CD4-positive, alpha-beta T cell treated with Interleukin-6 for 4 hours (primary cell): ENCODE measurements at places on chromosomes 7 and 10.

GRCh38 chr7:30378275-30378674 is 93.9 kb downstream of the ZNRF2 start:
- DNase-seq = no peak

- no peak for DNase-seq
Observed at GRCh38 chr7:83921941-83922607, 272.5 kb downstream of the SEMA3A start.

DNA sequence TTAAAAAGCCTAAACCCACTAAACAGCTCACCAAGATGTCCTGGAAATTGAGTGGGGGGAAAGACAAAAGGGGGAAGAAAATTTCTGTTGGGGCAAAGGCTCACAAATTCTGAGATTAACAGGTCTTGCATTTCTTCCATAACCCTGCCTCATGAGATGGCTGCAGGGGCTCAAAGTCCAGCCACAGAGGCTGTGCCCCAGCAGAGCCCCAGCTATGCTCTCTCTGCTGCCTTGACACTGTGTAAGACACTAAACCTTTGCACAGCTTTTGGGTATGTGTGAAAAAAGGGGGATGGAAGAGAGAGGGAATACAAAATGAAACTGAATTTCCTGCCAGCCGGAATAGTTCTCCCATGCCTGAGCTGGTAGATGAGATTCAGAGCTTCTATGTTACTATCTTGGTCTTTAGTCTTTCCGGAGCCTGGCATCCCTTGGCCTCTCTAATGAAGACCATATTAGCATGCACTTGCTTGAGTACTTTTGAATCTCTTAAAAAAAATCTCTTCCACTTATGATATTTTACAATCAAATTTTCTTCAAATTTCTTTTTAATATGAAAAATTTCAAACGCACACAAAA is 240.0 kb upstream of the IMMP2L start:
- no peak for DNase-seq

- peak; percentile 65 for DNase-seq
Observed at GRCh38 chr7:142813226-142813625, 41.6 kb upstream of the EPHB6 start.

GRCh38 chr7:54678763-54679489 is 80.1 kb downstream of the SEC61G start:
- no peak for DNase-seq

DNA sequence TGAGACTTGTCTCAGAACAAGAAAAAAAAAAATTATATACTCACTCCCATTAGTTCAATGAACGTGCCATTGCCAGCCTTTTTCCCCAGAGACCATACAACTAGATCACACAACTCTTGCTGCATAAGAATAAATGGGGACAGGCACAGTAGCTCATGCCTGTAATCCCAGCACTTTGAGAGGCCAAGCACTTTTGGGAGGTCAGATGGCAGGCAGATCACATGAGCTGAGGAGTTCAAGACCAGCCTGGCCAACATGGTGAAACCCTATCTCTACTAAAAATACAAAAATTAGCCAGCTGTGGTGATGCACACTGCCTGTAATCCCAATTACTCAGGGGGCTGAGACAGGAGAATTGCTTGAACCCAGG is 13.6 kb downstream of the PDLIM1 start:
- DNase-seq = no peak

- no peak for DNase-seq
Observed at GRCh38 chr7:90173127-90173844, 19.0 kb downstream of the STEAP1 start.
